Tongue (tissue), 3 donors: ENCODE measurements at places on chromosomes 11 and 22.

- no peak for DNase-seq
These were observed 10.0 kb downstream of the TAB1 start for GRCh38 chr22:39409516-39410029.

DNA sequence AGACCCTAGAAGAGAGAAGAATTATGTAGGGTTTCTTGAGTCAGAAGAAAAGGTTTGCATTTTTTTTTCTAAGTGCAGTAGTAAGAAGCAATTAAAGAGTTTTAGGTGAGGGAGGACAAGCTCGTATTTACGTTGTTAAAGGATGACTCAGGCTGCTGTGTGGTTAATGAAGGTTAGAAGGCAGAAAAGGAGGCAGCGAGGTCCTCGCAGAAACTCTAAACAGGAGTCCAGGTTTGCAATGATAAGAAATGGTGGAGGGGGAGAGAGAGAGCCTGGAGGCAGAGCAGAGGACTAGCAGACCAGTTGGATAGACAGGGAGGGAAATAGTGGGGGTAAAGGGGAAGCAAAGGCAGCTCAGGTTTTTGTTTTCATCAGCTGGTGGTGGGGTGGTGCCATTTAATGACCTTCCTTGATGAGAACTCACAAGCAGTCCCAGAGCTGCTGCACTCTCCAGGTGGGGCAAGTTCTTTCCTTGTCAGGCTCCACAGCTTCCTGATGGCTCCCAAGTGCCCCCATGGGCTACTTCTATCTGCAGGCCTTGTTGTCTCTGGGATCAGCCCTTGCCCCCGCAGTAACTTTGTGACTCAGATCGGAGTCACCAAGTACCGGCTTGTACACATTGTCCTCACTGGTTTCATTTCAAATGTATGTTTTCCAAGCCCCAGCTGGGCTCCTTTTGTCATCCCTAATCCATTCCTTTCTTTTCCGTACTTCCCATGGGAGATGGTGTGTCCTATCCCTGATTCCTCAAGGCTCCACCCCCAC, 8.3 kb upstream of the INSC start:
- DNase-seq, result no peak

GRCh38 chr11:91164452-91164822, 941.6 kb upstream of the CHORDC1 start:
- peak; percentile 9 for DNase-seq

- DNase-seq, result no peak
These were observed 13.2 kb downstream of the ASPHD2 start for GRCh38 chr22:26442086-26442756.

DNA sequence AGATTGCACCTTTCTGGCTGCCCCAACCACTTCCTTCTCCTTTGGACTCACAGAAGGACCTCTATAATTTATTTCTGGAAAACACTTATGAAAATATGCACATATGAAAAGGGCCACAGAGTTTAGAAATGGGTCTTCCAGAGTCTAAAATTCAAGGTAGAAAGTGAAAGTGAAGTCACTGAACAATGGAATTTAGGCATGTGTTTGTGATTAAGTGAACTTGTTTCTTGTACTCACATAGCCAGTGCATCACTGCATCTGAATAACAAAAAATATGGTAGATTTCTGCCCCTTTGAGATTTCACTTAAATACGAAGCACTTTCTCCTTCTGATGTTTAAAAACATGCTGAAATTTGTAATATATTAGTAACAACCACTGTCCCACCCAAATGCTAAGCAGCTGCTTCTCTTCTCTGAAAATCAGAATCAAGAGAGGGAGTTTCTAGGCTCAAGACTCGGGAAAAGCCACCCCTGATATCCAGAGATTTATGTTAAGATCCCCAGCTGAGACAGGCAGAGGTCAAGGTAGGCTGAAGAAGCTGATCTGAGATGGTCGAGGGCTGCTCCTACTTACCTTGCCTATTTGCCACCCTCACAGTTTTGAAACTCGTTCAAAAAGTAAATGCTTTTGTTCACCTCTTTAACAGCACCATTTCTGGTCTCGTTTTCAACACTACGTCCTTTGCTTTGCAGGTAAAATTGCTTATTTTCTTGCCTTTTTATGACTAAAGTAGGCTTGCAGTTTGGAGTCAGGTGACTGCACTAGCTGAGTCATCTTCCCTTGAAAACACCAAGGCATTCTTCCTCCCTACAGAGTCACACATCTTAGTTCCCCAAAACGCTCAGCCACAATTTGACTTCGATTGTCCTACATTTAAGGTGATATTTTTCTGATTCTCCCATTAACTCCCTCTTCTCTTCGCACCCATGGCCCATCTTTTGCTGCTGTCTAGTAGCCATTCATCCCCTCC, at the start of gene XKR3:
Gene XKR3 (minus strand): TSS at position 696 of the 972 bp plus-strand sequence. CDS start 17,338 bp downstream, outside the sequence.
- no peak for DNase-seq

- no peak for DNase-seq
These were observed 13.6 kb upstream of the OMP start for GRCh38 chr11:77089004-77089545.

DNA sequence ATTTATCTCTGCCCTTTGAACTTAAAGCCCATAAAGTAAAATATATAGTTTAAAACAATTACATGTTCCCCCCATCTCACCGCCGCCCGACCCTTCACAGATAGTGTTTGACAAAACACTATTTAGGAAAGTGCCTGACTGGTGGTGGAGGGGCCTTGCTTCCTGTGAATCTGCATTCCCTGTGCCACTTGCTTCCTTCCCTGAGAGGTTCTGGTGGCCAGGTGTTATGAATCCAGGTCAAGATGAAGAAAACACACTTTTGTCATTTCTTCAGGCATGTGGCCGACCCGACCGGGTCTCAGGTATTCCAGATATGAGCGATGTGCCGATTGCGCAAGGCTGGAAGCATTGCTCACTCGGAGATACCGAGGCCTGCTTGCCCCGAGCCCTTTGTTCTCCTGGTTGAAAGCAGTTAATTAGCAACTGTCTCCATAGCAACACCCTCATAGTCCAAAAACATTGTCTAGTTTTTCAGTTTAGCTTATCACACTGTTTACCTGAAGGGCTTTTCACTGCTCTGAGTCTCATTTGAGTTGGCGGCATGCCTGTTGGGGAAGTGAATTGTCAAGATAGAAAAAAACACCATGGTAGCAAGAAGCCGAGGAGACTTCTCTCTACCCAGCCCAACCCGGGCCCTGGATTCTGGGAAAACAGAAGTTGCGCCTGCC, 128.3 kb downstream of the TEAD1 start:
- peak; percentile 68 for DNase-seq

- DNase-seq, result no peak
These were observed 93.6 kb downstream of the FEZ1 start for GRCh38 chr11:125402435-125402834.

- no peak for DNase-seq
These were observed 17.3 kb upstream of the DGCR8 start for GRCh38 chr22:20062766-20063083.

DNA sequence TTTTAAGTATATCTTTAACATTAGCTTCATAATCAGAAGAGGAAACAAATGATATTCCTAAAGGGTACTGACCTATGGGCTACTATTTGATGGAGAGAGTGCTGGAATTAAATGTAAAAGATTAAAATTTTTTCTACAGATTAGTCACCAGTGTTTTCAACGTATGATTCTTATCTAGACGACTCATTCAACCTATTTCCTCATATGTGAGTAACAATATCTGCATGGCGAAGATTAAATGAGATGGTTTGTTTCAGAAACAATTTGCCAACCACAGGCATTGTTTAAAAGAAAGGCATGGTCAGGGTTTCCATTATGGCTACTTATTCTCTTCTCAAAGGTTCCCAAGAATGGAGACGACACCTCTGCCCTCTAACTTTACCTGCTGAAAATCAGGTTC, 20.4 kb downstream of the OR56B4 start:
- no peak for DNase-seq

- DNase-seq, result no peak
These were observed 1.5 kb downstream of the ZC3H7B start for GRCh38 chr22:41302811-41303210.

- DNase-seq, result no peak
These were observed 186.7 kb downstream of the LUZP2 start for GRCh38 chr11:24683583-24683982.

GRCh38 chr22:32701034-32701433, 100.5 kb upstream of the TIMP3 start:
- DNase-seq, result no peak

DNA sequence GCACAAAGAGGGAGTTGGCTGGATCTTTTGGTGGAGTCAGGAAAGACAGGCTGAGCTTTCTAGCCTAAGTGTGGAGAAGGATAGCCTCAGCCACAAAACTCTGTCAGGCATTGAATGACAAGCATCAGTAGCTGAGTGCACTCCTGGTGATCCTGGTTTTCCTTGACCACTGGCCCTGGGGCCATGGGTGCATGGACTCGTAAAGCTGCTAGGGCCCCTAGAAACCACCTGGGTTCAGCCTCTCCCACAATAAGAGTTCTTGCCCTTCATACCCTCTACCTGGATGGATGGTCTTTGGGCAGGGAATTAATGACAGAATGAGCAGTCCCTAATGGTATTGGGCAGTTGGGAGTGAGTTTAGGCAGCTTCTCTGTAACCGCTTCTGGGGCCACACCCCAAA, 22.9 kb downstream of the TUB start:
- DNase-seq, result no peak

DNA sequence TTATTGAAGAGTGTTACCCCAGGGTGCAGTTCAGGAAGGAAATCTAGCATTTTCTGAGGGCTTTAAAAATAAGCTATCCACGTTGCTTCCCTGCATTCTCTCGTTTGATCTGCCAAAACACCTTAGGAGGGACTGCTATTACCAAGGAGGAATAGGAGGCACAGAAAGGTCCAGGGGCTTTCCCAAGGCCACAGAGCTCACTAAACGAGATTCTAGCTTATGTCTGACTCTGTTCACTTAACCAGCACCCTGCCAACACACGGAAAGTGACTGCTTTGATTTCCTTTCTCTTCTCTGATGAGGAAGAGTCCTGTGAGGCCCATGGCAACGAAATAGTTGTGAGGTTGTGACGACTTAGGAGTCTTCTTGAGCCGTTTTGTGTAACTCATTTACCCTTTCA, 3.4 kb upstream of the PTPN5 start:
- no peak for DNase-seq

- no peak for DNase-seq
These were observed 255.9 kb downstream of the INSC start for GRCh38 chr11:15370495-15371147.

DNA sequence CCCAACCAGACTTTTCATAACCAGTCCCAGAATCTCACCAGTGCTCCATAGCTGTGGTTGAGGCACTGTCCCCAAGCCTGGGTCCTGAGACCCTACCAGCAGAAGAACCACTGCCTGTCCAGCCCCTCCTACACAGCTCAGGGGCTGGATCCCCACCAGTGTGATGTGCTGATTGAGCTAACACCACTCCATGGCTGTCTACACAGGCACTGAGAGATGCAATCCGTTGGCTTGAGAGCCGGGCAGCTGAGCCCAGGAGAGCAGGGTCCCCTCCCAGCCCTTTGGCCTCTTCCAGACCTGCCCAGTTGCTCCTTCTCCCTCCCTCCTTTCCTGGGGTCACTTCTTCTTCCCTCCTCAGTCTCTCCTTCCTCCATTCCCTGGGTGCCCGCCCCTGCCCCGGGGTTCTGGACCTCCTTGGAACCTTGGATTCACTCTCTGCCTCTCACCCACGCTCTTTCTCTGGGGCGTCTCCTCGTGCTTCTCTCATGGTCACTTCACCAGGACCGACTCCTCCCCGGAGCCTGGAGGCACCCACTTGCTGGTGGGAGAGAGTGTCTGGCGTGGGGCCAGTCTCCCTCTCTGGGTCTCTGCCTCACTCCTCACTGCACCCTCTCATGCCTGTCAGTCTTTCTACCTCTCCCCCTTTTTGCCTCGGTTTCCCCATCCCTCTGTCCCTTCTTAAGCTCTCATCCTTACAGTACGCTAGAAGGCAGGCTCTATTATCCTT, 706 bp upstream of the SCYL1 start:
- no peak for DNase-seq

DNA sequence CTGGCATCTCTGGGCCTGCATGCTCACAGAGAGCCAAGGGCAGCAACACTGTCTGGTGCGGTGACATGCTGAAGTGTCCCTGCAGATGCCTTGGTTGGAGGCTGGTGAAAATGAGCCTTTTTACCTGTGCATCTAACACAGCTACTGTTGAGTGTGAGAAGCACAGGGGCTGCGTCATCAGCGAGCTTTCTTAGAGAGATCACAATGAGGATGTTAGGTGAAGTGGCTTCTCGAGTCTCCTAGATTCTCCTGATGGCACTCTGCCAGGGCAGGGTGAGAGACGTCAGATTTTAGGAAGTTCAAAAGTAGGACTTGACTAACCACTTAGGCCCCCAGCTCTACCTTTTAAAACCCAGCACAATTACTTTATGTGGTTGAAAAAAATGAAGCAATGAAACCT, 3.6 kb upstream of the SLC15A3 start:
- no peak for DNase-seq

GRCh38 chr11:86735451-86736290, 63.3 kb upstream of the ME3 start:
- no peak for DNase-seq

GRCh38 chr11:8598506-8598905, 4.5 kb upstream of the STK33 start:
- no peak for DNase-seq

DNA sequence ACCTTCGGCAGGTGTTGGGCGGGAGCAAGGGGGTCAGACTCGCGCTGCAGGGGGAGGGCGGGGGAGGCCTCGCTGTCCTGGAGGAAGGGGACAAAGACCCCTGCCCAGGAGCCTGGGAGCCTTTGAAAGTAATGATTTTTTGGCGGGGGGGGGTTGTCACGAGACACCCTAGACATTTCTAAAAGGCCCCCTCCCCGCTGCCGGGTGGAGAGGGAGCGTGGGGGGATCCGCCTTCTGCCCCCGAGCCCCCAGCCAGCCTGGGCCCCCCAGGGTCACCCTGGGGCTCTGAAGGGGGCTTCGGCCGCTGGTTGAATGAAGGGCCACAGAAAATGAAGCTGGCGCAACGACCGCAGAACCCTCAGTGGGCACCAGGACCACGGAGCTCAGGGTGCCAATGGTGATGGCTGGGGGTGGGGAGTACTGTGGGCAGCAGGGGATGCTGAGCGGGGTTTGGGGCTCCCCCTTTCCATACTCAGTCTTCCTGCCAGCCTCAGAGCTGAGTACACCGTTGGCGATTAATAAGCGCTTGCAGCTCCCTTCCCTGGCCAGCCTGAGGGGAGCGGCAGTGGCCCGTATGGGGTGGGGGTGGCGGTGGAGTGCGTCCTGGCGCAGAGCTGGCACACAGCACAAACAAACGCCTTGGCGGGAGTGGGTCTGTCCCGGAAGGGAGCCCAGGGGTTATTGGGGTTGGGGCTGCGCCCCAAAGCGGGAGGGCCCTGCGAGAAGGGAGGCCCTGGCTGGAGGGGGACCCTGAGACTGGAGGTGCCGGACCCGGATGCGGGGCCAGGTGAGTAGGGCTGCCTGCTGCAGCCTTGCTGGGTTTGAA, 1.2 kb upstream of the DUSP8 start:
- DNase-seq, result no peak

GRCh38 chr11:97614606-97615005, 1224.8 kb downstream of the JRKL start:
- DNase-seq, result no peak
